Brain microvascular endothelial cell (primary cell): ENCODE measurements at places on chromosomes 6 and 20.

DNA sequence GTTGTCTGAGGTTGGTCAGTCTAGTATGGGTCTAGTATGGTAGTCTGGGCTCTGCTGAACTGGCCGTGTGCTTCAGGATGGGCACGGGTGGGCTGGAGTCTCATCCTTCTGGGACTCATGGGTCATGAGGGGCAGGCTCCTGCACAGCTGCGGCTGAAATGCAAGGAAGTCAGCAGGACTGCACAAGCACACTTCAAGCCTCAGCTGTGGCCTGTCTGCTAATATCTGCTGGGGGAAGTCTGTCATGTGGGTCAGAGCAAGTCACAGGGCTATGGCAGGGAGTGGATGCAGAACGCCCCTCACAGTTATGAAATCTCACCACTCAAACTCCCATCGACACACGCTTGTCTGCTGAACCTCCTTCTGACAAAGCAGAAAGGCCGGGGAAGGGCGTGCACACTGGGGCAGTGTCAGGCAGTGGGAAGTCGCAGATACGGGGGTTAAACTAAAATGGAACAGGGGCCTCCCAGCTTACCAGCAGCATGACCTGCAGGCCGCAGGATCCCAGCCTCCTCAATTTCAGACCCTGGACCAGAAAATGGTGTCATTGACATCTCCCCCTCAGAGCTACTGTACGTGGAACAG, 229.5 kb downstream of the SMOC2 start:
- no peak for DNase-seq

DNA sequence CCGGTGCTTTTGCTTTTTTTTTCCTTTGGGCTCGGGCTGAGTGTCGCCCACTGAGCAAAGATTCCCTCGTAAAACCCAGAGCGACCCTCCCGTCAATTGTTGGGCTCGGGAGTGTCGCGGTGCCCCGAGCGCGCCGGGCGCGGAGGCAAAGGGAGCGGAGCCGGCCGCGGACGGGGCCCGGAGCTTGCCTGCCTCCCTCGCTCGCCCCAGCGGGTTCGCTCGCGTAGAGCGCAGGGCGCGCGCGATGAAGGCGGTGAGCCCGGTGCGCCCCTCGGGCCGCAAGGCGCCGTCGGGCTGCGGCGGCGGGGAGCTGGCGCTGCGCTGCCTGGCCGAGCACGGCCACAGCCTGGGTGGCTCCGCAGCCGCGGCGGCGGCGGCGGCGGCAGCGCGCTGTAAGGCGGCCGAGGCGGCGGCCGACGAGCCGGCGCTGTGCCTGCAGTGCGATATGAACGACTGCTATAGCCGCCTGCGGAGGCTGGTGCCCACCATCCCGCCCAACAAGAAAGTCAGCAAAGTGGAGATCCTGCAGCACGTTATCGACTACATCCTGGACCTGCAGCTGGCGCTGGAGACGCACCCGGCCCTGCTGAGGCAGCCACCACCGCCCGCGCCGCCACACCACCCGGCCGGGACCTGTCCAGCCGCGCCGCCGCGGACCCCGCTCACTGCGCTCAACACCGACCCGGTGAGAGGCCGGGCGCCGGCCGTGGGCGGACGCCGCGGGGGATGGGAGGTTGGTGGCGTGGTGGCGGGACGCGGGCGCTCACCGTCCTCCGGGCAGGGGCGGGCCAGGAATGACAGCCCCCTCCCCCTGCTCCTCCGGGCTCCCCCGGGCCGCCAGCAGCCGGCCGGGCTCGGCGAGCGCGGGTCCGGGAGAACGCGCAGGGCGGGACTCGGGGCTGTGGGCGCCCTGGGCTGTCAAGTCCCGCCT, 606 bp downstream of the ID4 start:
- no peak for DNase-seq

DNA sequence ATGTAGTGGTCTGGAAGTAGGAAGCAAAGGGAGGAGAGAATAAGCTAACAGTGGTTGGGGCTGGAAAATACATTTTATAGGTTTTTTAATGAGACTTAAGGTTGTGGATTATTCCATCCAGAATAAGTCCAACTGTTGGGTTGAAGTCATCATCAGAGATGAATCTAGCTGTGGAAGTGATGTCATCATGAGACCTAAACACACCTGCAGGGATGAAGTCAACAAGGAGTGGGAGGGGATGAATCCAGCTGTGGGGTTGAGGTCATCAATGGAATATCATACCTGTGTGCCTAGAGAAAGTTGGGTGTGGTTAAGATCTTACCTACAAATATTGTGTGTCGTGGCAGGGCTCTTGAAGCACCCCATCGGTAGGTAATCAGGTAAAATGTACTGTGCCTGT, 730.7 kb downstream of the RFPL4B start:
- DNase-seq = no peak

DNA sequence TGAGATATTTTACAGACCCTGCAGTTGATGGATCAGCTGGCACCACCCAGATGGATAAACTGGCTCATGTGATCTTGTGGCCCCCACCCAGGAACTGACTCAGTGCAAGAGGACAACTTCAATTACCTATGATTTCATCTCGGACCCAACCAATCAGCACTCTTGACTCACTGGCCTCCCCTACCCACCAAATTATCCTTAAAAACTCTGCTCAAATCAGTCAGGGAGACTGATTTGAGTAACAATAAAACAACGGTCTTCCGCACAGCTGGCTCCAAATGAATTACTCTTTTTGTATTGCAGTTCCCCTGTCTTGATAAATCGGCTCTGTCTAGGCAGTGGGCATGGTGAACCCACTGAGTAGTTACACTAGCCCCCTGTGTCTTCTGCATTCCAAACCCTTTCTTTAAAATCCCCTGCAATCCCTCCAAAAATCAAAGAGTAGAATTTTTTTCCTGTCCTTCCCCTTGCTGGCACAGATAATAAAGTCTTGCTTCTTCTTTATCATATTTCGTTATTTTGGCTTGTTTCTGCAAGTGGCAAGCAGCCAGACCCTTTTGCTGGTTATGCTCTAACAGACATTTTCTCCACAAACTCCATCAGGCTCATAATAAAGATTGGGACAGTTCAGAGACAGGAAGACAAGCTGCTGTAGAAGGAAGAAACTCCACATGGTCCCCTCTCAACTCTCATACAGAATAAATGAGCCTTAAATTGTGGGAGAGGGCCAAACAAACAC, 48.3 kb downstream of the OR2B6 start:
- no peak for DNase-seq

DNA sequence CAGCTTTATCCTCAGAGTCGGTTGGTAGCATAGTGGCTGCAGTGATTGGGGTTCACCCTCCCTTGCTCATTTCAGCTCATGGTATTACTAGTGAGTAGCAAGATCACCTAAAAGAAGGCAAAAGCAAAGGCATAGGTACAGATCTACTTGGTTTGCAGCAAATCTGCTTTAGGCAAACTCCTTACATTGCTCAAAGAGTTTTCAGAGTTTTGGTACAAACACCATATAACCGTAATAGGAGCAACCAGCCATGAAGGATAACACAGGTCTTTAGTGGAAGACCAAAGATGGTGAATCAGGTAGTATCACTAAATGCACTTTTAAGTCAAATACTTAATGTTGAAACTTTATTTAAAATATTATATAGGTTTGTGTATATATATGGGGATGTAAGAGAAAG, 172.9 kb downstream of the ARID1B start:
- no peak for DNase-seq
